ENCODE measurements at places on chromosomes 7 and 10.

GRCh38 chr7:128304212-128304611, 39.5 kb downstream of the RBM28 start:
- no peak for DNase-seq

GRCh38 chr10:132417957-132418441, 21.0 kb downstream of the PWWP2B start:
- DNase-seq, result no peak

DNA sequence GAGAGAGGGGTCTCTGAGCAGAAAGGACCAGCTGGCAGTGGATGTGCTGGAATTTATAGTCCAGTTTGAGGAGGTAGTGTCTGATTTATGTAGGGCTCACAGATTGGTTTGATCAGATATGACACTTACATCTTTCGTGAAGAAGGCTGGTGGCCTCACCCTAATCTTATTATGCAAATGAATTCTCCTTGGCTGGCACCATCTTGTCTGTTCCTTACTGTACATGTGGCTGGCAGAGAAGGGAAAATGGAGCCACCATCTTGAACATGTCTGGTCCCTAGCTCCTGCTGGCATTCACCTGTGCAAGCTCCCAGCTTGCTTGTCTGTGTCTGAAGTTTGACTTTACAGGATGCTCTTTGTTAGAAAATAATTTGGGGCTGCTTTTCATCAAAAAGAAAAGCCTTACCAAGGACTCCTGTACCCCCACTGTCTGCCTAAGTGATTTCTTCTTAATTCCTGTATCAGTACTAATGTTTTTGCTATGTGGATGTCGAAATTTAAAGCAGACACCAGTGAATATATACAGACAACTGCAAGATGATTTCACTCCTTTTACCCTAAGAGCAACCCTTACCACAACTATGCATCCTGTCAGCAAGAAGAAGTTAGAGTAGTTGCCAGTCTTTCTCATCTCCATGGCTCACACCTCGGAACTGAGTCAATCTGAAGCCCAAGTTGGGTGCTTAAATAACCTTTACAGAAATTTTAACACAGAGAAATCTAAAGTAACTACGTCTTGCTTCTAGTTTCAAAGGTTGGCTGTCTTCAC, 322.0 kb upstream of the SEMA3D start:
- DNase-seq, result no peak

GRCh38 chr10:16965740-16966447, 148.7 kb upstream of the RSU1 start:
- no peak for DNase-seq

GRCh38 chr7:22561321-22561811, 61.4 kb upstream of the STEAP1B start:
- DNase-seq, result no peak

GRCh38 chr10:113129117-113129516, 179.1 kb downstream of the TCF7L2 start:
- no peak for DNase-seq

- DNase-seq, result no peak
Observed at GRCh38 chr10:131475043-131475442, 163.5 kb upstream of the TCERG1L start.

- DNase-seq, result no peak
Observed at GRCh38 chr7:75650062-75650461, 88.7 kb downstream of the HIP1 start.

DNA sequence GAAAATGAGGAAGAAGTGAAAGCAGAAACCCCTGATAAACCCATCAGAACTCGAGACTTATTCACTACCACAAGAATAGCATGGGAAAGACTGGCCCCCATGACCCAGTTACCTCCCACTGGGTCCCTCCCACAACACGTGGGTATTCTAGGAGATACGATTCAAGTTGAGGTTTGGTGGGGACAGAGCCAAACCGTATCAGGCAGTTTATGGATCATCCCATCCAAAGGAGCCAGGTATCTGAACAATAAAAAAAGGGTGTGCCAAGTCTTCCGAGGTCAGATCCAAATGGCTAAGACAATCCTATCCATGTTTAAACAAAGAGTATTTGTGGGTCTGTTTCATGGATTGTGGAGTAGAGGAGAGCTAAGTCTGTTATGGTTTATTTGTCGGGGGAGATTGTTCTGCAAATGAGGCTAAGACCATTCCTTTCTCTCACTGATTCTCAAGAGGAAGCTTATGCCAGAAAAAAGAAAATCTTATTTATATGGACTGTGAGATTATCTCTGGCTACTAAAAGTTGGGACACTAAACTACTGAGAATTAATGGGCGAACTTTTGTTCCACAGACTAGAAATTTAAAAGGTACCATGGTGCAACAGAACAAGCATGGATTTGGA, 203.7 kb downstream of the IPMK start:
- no peak for DNase-seq

- DNase-seq, result no peak
Observed at GRCh38 chr7:30453921-30454320, 24.7 kb downstream of the NOD1 start.

GRCh38 chr7:21253740-21254687, 173.9 kb upstream of the SP4 start:
- no peak for DNase-seq

GRCh38 chr10:117352724-117353123, 22.5 kb downstream of the PDZD8 start:
- DNase-seq, result no peak

- DNase-seq, result no peak
Observed at GRCh38 chr7:11605749-11606148, 226.2 kb downstream of the THSD7A start.

GRCh38 chr7:14054125-14054524, 64.7 kb upstream of the ETV1 start:
- DNase-seq, result no peak

GRCh38 chr10:93542358-93542791, 24.1 kb upstream of the FFAR4 start:
- DNase-seq, result no peak

- DNase-seq, result no peak
Observed at GRCh38 chr10:29980084-29980483, 79.3 kb downstream of the JCAD start.

GRCh38 chr7:135164357-135165061, 6.0 kb downstream of the CYREN start:
- no peak for DNase-seq

DNA sequence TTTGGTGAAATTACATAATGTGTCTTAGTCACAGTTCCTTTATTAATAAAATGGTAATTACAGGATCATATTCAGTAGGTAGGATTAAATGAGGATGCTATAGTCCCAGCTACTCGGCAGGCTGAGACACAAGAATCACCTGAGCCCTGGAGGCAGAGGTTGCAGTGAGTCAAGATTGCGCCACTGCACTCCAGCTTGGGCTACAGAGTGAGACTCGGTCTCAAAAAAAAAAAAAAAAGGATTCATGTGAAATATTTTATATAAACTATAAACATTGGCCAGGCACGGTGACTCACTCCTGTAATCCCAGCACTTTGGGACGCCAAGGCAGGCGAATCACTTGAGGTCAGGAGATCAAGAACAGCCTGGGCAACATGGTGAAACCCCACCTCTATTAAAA, 197.9 kb downstream of the IMMP2L start:
- no peak for DNase-seq

DNA sequence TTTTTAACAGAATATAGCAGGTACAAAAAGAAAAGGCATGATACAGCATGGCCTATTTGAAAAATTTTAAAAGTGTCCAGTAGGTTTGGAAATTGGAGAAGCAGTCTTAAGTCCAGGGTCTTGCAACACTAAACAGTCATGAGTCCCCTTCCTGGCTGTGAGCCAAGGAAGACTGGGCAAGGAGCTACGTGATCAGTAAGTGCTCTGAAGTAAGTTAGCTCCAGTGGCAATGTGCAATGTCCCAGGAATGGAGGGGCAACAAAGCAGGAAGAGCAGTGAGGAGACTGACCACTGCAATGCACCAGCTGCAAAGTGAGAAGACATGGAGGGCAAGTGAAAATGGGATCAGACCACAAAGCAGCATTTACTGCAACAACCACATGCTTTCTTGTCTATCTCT, 72.9 kb upstream of the GRID1 start:
- DNase-seq, result no peak

DNA sequence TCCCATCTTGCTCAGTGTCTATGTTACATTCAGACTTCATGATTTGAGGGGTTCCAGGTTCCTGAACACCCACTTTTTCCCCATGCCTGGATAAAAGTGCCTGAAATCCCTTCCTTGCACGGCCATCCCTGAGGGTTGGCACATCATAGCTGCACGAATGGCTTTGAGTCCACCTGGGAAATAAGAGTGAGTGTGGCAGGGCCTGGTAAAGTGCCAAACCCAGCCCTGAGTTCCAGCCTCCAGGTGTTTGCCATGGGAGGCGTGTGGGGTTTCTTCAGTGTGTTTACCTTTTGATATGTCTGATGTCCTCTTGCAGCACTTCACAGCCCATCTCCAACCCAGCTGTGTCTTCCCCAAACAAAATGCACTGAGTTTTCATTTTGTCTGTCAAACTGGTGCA, 145.7 kb downstream of the PAXIP1 start:
- no peak for DNase-seq

- no peak for DNase-seq
Observed at GRCh38 chr7:91875851-91876250, 4.7 kb downstream of the MTERF1 start.

DNA sequence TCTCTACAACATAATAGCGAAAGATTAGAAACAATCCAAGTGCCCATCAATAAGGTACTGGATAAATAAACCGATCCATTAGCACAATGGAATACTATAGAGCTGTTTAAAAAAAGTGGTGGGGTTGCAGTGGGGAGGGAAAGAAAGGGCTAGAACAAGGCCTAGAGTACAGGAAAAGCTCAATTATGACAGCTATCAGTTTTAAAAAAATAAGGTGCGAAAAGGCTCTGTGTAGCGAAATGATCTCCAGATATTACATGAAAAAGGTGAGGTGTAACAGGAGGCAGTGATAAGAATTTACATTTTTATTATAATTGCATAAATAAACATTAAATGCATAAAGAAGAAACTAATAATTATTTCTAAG, 30.8 kb downstream of the CYTH3 start:
- DNase-seq, result no peak

DNA sequence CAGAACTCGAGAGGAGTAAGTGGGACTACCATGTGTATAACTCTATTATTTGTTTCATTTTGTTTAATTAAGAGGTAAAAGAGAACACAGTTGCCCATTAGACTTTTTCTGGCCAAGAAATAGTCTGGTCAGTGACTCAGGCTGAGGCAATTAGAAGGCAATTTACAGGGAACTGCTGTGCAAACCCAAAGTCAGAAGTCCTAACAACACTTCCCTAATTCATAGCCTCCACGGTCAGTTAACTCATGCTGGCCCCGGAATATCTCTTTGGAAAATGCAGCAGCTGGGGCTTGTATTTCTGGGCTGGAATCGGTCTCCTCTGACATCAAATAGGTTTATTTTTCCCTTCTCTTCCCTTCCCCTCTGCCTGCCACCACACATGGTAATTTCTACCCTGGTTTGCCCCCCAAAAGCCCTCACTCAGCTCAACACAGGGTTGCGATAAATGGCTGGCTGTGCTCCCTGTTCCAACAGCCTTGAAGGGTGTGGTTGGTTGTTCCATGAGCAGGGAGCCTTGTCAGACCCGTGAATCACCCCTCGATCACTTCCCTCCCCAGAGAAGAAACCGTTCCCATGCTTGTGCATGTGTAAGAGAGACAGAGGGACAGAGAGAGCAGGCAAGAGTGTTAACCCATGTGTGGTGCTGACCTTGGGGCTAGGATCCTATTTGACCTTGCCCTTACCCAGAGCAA, 5.3 kb downstream of the SH3PXD2A start:
- no peak for DNase-seq

- no peak for DNase-seq
Observed at GRCh38 chr7:137661634-137662033, 185.1 kb downstream of the DGKI start.
